ENCODE measurements at places on chromosomes 4 and X. TPM values are rescaled to one million over a fixed set of nuclear protein-coding genes. Genes with fewer than 3 reads are reported as not detected.

Gene BCLAF3
- 14.9 TPM for polyA plus RNA-seq

Gene MAPK10
- polyA plus RNA-seq = 56.5 TPM

Gene GAGE12F
- polyA plus RNA-seq = not detected

Gene GAK
- 52.5 TPM for polyA plus RNA-seq

Gene UGT2B28
- 0.21 TPM for polyA plus RNA-seq

Gene SLC4A4
- 72.6 TPM for polyA plus RNA-seq

Gene SLC38A5
- polyA plus RNA-seq = 6.6 TPM

Gene ZCCHC4
- polyA plus RNA-seq = 11.5 TPM

Gene SATL1
- polyA plus RNA-seq = 0.55 TPM

Gene PNMA5
- 0.30 TPM for polyA plus RNA-seq

Gene TRIM60
- polyA plus RNA-seq = not detected

Gene ZBED1
- 45.4 TPM for polyA plus RNA-seq

Gene RBMX
- 502 TPM for polyA plus RNA-seq

Gene UGT2A1
- polyA plus RNA-seq = not detected

Gene SMIM20
- 46.4 TPM for polyA plus RNA-seq
